ENCODE measurements at places on chromosomes 7 and 10. TPM values are rescaled to one million over a fixed set of nuclear protein-coding genes. Genes with fewer than 3 reads are reported as not detected.

MBL2 gene
- not detected for total RNA-seq

CEP55 gene
- total RNA-seq, result 98.9 TPM

CYP3A4 gene
- total RNA-seq, result 0.11 TPM

NUTM2A gene
- 0.17 TPM for total RNA-seq

FRG2B gene
- total RNA-seq, result not detected

DLX6 gene
- total RNA-seq, result 3.7 TPM

ZCWPW1 gene
- 1.5 TPM for total RNA-seq

STRA8 gene
- not detected for total RNA-seq

FOXI2 gene
- not detected for total RNA-seq

ACTL6B gene
- not detected for total RNA-seq

PTPRZ1 gene
- total RNA-seq, result 0.17 TPM

GRCh38 chr7:70093205-70093904, 495.1 kb downstream of the AUTS2 start:
- DNase-seq, result peak; percentile 82

- DNase-seq, result no peak
These were observed 3.7 kb downstream of the NPC1L1 start for GRCh38 chr7:44537442-44537841.

GRCh38 chr7:124322561-124322960, 289.7 kb upstream of the TMEM229A start:
- DNase-seq, result no peak

GRCh38 chr10:31808258-31809218, 120.1 kb downstream of the ARHGAP12 start:
- peak; percentile 21 for DNase-seq

DNA sequence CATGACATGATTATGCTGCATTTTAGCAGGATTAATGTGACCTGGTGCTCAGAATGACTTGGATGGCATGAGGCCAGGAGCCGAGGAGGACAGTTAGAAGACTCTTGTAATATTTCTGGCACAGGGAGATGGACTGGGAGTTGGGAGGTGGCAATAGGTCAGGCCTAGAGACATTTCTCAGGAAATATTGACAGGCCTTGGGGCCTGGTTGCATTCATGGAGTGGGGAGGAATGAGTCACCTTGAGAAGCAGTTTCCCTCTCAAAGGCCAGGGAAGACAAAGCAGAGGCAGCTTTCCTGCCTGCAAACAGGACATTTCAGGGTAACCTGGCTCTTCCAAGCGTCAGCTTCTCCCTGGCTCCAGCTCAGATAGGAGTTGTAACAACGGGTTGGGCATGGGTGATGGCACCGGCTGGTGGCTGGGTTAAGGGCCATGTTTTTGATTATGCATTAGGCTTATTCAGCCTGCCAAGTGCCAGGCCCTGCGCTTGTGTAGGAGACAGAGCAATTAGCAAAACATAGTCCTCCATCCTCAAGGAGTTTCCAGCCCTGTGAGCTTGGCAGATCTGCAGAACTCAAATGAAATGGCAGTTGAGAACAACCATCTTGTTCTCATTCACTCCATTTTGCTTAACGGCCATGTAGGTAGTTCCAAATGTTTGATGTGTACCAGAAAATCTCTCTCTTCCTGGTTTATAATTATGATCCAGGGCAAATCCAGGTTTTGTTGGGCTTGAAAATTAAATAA, 38.2 kb downstream of the HK1 start:
- DNase-seq, result peak; percentile 33

DNA sequence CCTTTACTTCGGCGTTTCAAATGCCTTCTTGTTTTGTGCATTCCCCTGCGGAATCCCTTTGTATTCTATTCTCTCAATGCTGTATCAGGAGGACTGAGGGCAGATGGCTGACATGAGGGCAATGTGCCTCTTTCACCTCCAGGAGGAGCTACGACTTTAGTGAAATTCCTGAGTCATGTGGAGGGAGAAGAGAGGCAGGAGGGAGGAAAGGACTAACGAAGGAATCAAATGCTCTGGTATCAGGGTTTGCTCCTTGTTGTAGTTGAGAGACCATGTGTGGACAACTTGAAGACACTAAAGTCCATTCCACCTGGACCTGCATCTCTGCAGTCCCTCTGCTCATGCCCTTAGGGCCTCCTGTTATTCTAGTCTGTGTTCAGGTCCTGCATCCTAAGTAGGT, 40.2 kb upstream of the PRSS58 start:
- DNase-seq, result peak; percentile 52

DNA sequence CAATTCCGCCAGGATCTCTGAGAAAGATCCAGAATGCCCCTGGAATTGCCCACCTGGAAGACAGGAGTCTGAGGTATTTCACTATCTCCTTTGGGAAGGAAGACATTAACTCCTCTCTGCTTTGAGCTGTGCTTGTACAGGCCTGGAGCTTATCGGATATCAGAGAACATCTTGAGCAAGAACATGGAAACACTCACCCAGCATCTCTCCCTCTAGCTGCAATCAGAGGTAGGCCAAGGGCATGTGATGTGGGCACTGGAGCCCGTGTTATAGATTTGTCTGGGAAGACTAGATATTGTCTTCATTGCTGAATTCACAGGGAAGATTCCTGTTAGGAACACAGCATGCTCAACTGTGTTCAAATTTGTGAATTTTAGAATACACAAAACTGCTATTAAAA, 233.9 kb downstream of the PHF14 start:
- DNase-seq, result no peak

GRCh38 chr7:70953331-70953741, 178.6 kb upstream of the GALNT17 start:
- DNase-seq, result no peak

- DNase-seq, result no peak
These were observed 40.9 kb downstream of the UBN2 start for GRCh38 chr7:139271718-139272628.

DNA sequence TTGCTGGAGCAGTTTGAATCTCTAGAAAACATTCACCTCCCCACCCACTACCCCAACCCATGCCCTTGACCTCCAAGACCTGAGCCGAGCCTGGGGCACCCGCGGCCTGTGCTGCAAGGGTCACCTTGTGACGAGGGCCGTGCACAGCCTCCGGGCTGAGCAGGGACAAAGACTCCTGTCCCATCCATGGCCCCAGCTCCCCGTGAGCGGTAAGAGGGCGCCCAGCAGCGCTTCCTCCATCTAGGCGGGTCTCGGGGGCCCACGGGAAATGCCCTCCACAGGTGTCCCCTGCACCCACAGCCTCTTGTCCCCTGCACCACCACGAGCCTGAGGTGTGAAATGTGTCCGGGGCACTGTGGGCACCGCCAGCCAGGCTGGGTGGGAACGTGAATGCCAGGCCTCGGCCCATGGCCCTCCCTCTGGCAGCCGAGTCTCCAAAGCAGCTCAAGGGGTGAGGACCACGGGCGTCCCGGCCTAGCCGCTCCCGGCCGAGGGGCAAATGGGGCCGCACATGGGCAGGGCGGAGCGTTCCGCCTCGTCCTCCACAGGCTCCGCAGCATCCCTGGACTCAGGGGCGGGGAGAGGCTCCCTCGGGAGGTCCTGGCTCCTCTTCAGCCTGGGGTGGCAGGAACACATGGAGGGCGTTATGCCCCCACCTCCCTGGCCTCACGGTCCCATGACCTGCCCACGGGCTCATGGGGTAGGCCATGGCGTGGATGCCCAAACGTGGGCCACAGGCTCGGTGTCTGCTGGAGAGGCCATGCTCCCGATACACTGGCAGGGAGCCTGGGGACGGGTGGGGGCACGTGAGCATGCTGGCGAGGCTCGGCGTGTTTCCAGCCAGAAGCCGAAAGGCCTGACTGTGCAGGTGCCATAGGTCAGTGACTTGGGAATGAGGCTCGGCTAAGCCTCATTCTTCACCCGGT, 21.1 kb downstream of the DPYSL4 start:
- no peak for DNase-seq

- DNase-seq, result no peak
These were observed 71.1 kb downstream of the CXCL12 start for GRCh38 chr10:44313761-44314165.

- no peak for DNase-seq
These were observed 24.6 kb downstream of the HIPK2 start for GRCh38 chr7:139753081-139753692.
